Stimulated activated CD8-positive, alpha-beta memory T cell treated with anti-CD3 and anti-CD28 coated beads, Interleukin-2, amount 100 ng/mL, for 1 hour (primary cell): ENCODE measurements at places on chromosomes 3 and 15.

DNA sequence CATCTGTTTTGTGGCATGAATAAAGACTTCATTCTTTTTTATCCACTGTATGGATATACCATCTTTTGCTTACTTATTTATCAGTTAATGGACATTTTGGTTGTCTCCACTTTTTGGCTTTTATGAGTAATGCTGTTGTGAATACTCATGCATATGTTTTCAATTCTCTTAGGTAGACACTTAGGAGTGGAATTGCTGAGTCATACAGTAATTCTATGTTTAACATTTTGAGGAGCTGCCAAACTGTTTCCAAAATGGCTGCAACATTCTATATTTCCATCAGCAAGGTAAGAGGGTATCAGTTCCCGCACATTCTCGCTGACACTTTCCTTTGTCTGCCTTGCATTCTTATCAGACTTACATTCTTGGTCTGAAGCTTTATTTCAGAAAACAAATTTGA lies 191.1 kb downstream of the WNT5A start:
- DNase-seq = no peak

GRCh38 chr15:41930221-41930866 lies 36.5 kb upstream of the SPTBN5 start:
- DNase-seq = no peak

DNA sequence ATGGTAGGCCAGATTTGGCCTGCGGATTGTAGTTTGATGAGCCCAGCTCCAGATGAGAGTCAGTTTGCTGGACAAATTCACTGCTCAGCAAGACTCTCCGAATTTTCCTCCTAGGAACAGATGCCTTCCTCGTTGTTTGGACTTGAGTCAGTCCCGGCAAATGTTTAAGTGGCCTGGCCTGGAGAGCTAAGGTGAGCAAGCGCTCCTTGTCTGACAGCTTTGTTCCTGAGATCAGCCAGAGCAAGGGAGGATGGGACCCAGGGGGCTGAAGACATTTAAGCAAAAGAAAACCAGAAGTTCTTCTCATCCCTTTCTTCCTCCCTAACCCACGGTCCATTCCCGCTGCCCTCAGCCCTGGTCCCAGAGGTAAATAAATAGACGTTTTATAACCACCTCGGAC lies 40.3 kb downstream of the POLR2M start:
- DNase-seq = no peak

GRCh38 chr3:178201714-178202113 lies 334.5 kb upstream of the KCNMB2 start:
- DNase-seq = no peak

GRCh38 chr3:157405457-157405856 lies 31.2 kb upstream of the PTX3 start:
- no peak for DNase-seq

DNA sequence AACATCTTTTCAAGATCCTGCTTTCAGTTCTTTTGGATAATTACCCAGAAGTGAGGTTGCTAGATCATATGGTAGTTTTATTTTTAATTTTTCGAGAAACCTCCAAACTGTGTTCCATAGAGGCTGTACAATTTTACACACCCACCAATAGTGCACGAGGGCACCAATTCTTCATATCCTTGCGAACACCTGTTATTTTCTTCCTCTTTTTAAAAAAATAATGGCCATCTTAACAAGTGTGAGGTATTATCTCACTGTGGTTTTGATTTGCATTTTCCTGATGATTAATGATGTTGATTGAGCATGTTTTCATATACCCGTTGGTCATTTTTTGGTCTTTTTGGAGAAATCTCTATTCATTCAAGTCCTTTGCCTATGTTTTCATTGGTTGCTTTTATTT lies 17.6 kb upstream of the CEP152 start:
- DNase-seq = no peak

- DNase-seq = no peak
Observed at GRCh38 chr3:170027233-170028102, 10.3 kb upstream of the GPR160 start.

DNA sequence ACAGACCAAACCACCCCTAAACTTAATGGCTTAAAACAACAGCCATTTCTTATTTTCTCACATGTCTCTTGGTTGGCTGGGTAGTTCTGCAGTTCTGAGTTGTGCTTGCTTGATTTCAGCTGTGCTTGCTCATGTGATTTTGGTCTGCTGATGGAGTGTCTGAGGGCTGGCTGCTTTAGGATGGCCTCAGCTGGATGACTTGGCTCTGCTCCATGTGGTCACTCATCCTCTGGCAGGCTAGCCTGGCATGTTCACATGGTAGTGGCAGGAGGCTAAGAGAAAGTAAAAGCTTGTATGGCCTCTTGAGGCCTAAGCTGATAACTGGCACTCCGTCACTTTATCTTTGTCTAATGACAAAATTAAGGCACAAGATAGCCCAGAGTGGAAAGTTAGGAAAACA lies 4.1 kb downstream of the SV2B start:
- DNase-seq = no peak

GRCh38 chr3:16178628-16178988 lies 4.1 kb downstream of the GALNT15 start:
- DNase-seq = no peak

- no peak for DNase-seq
Observed at GRCh38 chr3:23952646-23953045, 7.6 kb downstream of the NR1D2 start.

DNA sequence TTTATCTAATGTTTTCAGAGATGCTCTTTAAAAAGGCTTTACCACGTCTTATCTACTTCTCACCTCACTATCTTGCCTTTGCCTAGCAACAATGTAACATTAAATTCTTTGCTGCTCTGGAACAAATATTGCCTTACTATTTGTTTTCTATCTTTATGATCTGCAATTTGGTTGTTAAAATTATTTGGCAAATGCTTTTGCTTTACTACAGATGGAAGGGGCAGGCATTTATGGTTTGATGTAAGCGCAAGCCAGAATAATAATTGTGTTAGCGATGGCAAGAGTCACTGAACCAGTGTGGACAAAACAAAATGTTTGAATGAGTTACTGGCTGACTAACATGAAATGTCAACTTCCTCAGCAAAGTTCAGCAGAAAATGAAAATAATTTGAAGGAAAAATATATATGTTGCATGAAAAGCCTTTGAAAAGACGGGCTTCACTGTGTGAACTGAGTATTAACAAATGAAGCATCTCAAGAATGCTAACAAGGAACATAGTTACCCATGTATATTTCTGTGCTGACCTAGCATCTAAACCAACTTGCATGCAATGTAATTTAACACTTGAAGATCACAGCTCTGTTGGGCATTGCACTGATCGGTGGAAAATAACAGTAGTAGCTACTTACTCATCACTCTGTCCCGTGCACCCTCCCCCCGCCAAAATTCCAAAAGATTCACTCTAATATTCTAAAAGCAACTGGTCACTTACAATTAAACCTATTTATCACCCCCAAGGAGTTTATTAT lies 454.0 kb upstream of the ARHGEF26 start:
- DNase-seq = no peak

GRCh38 chr3:172470588-172470987 lies 22.3 kb upstream of the GHSR start:
- no peak for DNase-seq

DNA sequence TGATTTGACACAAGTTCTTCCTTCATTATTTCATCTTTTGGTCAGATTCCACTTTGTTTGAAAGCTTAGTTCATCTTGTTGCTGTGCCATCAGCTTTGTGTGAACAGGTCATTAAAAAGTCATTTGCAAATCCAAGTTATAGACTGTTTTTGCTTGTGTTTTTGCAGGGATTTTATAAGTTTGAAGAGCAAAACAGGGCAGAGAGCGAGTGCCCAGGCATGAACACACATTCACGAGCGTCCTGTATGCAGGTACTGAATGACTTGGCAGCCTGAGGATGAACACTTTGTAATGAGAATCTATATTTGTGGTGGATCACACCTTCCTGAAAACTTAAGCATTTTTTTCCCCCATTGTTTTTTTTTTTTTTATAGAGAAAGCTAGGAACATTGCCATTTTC lies 60.6 kb upstream of the SAMMSON start:
- no peak for DNase-seq

DNA sequence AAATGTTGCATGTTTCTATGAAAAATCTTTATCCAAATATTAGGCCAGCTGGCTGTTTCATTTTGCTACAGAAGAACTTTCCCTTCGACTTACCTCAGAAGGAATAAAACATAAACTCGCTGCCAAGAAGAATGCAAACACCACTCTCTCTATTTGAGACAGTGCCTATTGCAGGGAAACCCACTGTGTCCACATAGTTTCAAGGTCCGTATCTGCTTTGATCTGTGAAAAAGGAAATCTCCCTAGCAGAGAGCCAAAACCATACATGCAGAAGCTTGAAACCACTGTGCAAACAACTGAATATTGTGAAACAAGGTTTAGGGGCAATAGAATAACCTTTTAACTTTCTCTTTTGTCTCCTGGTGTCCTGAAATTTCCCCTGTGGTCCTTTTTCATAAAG lies 35.0 kb upstream of the CAPN7 start:
- DNase-seq = no peak

- no peak for DNase-seq
Observed at GRCh38 chr3:155078711-155079467, 1.2 kb upstream of the MME start.

DNA sequence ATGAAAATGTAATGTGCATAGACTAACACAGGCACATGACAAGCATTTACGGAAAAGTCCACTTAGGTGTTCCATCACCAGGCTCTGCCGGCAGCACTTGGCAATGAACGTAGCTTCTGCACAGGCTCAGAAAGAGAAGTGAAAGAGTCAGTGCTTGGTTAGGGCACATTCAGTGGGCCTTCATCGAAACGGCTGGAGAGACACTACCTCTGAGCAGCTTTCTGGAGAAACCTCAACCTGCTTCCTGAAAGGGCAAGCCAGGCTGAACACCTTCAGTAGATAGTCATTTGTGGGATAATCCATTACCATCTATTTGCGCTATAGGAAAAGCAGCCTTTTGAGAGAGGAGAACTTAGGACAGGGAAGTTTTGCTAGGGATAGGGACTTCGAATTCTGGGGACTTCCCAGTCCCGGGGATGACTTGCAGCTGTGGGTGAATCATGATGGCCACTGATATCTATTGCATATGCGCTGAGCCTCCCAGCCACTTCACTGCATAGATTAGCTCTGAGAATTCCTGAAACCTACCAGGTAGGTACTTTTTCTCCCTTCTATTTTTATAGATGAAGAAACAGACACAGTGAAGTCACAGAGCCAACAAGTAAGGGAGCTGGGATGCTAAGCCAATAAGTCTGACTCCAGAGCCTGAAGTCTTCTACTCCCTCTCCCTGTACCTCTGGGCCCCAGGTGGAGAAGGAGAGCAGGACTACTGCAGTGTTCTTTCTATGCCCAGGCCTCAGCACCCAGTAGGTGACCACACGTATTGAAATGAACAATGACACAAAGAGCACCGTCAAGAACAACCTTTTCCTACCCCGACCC lies 4.2 kb upstream of the SH2D7 start:
- no peak for DNase-seq

DNA sequence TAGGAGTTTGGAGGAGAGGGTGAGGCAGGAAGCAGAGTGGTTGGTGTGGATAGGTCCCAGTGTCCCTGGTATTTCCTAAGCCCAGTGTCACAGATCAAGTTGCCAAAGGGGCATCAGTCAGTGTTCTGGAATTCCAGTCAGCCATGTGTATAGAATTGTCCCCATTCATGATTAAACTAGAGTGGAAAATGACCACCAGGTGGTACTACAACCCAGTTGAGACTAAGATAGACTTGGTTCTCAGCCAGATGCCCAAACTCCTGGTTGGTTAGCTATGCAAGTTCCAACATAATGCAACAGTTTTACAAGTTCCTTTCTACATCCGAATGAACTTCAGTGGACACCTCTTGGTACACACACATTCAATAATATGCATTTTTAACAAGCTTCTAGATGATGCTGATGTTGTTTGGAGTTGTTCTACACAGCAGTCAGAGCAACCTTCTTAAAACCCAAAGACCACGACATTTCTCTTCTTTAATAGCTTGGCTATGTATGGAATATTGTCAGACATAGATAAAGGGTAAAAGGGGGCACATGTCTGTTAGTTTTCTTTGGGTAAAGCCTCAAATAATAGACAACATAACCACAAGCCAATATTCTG lies 8.4 kb upstream of the ATR start:
- DNase-seq = no peak

- no peak for DNase-seq
Observed at GRCh38 chr3:195823280-195823679, 11.6 kb upstream of the MUC4 start.

GRCh38 chr3:66037986-66038369 lies 740 bp downstream of the MAGI1 start:
- no peak for DNase-seq

DNA sequence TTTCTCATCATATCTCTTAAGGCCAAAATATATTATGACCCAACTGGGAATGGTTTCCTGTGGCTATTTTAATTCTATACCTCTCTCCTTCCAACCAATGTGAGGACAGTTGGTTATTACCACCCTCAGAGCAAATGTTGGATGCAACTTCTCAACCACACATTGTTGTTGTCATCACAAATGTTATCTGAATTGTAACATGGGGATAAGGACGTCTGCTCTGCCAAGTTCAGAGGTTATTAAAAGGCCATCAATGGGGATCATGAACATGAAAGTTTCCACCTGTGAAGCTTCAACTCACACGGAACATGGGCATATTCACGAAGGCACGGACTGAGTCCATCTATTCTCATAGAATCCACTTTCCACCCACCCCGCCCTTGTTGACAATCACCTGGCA lies 46.8 kb downstream of the MB21D2 start:
- DNase-seq = no peak

DNA sequence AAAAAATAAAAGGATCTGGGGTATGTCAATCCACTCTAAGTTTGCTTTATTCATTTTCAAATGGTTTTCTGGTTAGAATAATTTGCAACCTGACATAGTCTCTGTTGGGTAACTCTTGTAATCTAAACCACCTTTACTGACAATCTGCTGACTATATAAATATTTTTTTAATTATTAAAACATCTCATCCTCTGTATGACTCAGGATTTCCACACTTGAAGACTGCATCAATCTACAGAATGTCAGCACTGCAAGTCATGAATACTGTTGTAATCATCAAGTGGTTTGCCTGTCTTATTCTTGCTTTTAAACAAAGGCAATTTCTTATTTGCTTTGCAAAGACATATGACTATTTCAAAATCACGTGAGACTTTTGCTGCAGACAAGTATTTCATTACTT lies 42.1 kb downstream of the VGLL3 start:
- DNase-seq = no peak

GRCh38 chr3:175007306-175007705 lies 148.2 kb downstream of the NAALADL2 start:
- no peak for DNase-seq

DNA sequence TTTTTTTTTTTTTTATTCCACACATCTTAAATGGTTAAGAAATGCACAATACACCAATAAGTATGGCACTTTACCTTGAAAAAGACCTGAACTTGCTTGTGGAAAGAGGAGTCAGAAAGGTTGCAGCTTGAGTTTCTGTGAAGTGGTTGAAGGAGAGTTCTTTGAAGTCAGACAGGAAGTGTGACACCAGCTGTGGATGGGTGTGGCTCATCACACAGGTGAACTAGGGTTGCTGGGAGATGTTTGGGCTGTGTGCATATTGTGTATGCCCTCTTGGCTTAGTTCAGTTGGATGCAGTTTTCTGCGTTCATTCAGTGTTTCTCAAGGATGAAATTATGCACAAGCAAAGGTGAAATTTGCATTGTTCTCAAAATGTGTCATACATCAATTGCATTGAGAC lies 6.3 kb downstream of the AEN start:
- DNase-seq = no peak

- DNase-seq = no peak
Observed at GRCh38 chr15:71433402-71433801, 318.1 kb downstream of the THSD4 start.
